ENCODE measurements at places on chromosomes 16 and 17.

GRCh38 chr17:36641331-36641876, 40.0 kb downstream of the MRM1 start:
- no peak for DNase-seq

DNA sequence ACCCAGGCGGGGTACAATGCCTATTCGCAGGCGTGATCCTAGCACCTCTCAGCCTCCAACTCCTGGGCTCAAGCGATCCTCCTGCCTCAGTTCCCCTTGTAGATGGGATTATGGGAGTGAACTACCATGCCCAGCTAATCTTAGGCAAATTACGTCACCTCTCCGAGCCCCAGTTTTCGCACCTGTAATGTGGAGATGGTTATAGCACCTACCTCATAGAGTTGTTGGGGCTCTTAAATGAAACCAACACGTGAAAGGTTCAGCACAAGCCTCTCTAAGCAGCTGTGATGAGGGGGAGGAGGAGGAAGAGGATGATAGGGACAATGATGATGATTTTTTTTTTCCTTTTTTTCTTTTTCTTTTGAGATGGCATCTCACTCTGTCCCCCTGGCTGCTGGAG, 59.9 kb downstream of the ABR start:
- no peak for DNase-seq

GRCh38 chr17:43927060-43927864, 15.0 kb downstream of the PPY start:
- DNase-seq = no peak

DNA sequence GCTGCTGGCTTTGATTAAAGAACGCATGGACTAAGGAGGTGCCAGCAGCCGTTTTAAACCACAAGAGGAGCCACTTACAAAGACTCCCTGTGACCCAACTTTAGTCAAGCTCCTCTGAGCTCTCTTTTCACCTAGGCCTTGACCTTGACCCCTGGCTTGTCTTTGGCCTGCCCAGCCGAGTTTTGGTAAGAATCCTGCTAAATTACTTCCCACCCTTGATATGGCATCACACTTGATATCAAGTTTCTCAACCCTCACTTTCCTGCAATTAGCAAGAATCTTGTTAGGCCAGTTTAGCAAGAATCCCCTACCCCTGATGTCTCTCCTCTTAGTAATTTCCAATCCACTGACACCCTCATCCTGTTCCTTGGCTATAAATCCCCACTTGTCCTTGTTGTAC, 232.8 kb upstream of the SALL1 start:
- no peak for DNase-seq

DNA sequence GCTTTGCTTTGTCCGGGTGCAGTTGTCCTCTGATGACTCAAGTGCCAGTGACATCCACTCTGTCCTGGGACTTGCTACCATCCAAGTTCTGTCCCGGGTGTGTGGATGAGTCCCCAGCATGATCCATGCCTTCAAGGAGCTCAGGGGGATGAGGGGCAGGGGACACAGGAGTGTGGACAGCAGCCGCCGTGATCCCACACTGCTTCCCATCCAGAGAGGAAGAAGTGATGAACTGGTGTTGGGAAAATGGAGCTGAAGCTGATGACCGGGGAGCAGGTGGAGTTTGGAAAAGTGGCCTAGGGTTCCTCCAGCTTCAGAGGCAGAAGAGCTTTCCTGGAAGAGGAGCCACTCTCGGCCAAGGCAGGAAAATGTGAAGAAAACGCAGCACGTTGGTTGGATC, 249.6 kb upstream of the TNRC6C start:
- no peak for DNase-seq

DNA sequence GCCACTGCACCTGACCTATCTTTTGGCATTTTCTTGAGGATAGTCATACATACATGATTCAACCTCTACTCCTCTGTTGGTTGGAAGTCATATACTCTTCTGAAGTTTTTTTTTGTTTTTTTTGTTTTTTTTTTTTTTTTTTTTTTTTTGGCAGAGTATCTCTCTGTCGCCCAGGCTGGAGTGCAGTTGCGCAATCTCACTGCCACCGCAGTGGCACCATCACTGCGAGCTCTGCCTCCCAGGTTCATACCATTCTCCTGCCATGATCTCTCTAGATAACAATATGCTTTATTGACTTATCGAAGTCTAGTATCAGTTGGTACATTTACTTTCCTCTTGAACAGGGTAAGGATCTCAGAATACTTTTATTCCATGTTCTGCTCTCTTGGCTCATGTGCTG, 224.2 kb upstream of the WSCD1 start:
- DNase-seq = no peak
